ENCODE measurements at places on chromosomes 16 and 17. TPM values are rescaled to one million over a fixed set of nuclear protein-coding genes. Genes with fewer than 3 reads are reported as not detected.

Gene RGS11
- 3.1 TPM for total RNA-seq

Gene SPEM1
- total RNA-seq = not detected

Gene NOTUM
- not detected for total RNA-seq

Gene AANAT
- not detected for total RNA-seq

Gene SPATA22
- 0.65 TPM for total RNA-seq

Gene ZFP3
- total RNA-seq = 2.4 TPM

Gene SERPINF2
- total RNA-seq = not detected

Gene ENPP7
- total RNA-seq = not detected

Gene STX1B
- total RNA-seq = 0.27 TPM

Gene CTRL
- 0.57 TPM for total RNA-seq

Gene DHODH
- 5.3 TPM for total RNA-seq

Gene PERCC1
- total RNA-seq = not detected

Gene GPT2
- 10.7 TPM for total RNA-seq

Gene CFAP97D1
- not detected for total RNA-seq

Gene KRT32
- total RNA-seq = not detected

Measured in thoracic aorta endothelial cell (primary cell).